Activated CD4-positive, alpha-beta T cell treated with anti-CD3 and anti-CD28 coated beads, Interleukin-10, Interleukin-2, amounts not matched to agents 100 ng/mL and 50 ng/mL, durations not matched to agents 16 hours and 8 hours (primary cell): ENCODE measurements at places on chromosomes 5 and 9.
A peak's percentile ranks its signal among the peaks of the same experiment; 100 is the strongest.

GRCh38 chr5:160315968-160316367 lies 3.6 kb upstream of the CCNJL start:
- DNase-seq, result no peak

GRCh38 chr5:123582550-123583285 lies 70.7 kb downstream of the CSNK1G3 start:
- no peak for DNase-seq

GRCh38 chr5:109953761-109954160 lies 264.0 kb downstream of the MAN2A1 start:
- no peak for DNase-seq

DNA sequence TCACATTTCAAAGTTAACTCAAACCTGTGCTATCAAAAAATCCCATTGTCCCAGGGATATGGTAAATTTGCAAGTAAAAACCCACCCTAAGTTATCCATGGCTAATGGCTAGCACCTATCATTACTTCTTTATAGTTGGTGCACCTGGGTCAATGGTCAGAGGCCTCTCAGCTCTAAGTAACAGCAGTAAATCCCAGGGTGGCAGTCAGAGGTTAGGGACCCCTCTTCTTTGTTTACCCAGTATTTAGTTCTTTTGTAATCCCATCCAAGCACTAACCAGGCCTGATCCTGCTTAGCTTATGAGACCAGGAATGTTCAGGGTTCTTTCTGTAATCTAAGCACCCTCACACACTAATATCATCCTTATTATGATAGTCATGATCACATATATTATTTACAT lies 52.1 kb upstream of the WWC1 start:
- no peak for DNase-seq

DNA sequence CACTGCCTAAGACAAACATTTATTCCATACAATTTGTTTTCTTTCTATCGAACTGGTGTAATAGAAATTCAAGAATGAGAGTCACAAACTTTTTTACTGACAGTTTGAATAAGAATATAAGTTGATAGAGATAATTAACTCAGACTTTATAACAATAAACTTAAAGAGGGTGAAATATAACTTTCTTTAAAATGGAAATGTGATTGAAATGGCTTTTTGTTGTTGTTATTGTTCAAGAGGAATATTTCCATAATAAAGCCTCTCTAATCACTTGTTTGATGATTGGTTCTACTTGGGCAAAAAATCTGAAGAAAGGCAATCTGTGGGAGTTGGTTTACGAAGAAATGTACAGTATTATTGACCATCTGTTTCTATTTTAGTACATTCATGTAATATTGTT lies 79.3 kb downstream of the ST8SIA4 start:
- no peak for DNase-seq

GRCh38 chr5:60843386-60843935 lies 608 bp downstream of the ELOVL7 start:
- DNase-seq, result peak; percentile 16

- DNase-seq, result no peak
Observed at GRCh38 chr5:31225613-31226012, 32.1 kb downstream of the CDH6 start.

DNA sequence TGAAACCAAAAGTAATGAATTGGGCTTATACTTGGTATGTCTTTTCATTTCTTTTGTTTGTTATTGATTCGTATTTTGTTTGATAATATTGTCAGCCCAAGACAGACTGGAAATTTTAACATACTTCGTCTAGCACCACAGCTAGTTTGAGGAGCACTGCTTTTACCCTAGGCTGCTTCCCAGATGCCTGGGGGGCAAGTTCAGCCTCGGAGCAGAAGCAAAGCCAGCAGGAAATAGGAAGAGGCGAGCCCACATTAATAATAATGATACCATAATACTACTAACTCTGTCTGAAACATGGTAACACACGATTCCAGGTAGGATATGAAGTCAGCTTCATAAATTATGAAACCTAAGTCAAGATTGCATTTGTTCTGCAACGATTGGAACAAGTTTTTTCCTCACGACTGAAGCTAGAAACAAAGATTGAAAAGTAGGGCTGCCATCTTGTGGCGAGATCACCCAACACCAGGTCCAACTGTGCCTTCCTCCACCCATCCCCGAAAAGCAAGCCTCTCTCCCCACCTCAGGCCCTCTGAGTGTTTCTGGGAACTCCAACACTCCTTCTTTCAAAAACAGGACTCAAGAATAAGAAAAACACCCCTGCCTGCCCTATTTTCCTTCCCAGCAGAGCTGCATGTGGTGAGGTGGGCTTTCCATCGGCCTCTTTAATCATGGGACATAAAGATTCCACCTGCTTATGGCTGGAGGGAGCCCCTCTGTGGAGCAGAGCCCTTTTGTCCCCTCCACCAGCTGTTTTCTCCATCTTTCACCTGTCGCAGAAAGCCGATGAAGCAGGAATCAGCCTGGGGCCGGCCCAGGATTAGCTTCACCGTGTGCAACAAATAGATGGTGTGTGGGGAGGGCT lies 236.4 kb downstream of the CAAP1 start:
- peak; percentile 4 for DNase-seq

DNA sequence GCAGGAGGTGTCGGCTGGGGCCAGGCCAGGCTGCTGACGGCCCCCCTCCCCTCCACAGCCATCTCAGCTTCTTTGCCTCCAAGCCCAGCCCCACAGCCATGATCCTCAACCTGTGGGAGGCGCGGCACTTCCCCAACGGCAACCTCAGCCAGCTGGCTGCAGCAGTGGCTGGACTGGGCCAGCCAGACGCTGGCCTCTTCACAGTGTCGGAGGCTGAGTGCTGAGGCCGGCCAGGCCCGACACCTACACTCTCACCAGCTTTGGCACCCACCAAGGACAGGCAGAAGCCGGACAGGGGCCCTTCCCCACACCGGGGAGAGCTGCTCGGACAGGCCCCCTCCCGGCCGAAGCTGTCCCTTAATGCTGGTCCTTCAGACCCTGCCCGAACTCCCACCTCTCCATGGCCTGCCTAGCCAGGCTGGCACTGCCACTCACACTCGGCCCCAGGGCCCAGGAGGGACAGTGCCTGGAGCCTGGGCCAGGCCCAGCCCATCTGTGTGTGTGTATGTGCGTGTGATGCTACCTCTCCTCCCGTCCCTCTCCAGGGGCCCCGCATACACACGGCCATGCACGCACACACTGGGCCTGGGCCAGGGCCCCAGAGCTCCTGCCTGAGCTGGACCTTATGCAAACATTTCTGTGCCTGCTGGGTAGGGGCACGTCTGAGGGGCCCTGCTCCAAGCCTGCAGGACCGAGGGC lies 19.3 kb downstream of the HK3 start:
- DNase-seq, result no peak

- no peak for DNase-seq
Observed at GRCh38 chr5:12910641-12911040, 1006.4 kb upstream of the CTNND2 start.

DNA sequence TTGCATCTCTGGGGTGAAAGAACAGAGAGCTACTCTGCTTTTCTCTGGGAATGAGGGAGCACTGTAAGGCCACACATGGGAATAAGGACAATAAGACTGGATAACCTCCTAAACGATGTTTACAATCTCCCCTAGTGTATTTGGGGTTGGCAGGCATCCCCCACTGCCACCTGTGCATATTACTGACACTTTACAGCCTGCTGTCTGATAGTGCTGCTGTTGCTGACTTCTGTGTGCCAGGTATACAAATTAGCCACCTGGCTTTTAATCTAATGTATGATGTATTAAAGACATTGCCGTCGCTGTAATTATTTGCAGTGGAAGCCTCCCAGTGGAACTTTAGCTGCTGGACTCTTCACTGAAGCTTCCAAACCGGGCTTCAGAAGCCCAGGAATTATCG lies 4.4 kb upstream of the SHISAL2B start:
- no peak for DNase-seq

DNA sequence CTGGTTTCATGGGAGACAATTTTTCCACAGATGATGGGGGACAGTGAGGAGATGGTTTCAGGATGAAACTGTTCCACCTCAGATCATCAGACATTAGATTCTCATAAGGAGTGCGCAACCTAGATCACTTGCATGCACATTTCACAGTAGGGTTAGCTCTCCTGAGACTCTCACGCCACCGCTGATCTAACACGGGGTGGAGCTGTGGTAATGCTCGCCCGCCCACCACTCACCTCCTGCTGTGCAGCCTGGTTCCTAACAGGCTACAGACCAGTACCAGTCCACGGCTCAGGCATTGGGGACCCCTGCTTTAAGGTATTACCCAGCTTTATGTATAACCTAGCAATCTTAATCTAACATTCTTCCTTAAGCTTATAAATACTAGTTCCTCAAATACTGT lies 35.6 kb downstream of the TTC39B start:
- no peak for DNase-seq

DNA sequence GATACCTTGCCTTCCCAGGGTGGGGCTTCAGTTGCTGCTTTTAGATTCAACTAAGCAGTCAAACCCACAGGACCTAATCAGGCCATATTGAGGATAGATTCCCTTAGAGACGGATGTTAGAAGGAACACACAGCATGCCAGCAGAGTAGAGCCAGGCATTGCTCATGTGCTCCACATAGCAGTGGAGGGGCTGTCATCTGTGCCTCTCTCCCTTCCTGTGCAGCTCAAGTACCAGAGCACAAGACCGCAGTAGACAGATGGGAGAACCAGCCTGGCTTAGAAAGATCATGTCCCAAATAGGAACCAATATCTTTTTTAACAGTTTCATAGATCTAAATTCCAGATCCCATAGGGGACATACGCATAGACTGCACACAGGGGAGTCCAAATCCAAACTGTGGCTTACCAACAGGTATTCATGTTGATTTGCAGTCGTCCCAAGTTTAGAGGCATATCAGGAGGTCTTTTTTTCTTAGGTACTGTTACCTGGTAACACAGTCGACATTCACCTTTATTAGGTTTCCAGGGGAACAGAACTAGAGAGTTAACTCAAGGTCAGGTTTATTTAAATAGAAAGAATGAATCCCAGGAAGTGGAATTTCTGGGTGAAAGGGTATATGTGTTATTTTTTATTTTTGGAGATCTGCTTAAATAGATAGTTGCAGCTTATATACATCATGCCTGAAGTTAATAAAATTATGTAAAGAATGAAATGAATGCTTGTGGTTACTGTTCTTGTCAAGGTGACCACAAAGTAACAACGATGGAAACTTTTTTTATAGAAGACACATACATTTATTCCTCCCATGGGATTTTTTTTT lies 43.5 kb upstream of the PCAT7 start:
- no peak for DNase-seq

GRCh38 chr5:69138766-69139165 lies 28.2 kb upstream of the CCNB1 start:
- no peak for DNase-seq

DNA sequence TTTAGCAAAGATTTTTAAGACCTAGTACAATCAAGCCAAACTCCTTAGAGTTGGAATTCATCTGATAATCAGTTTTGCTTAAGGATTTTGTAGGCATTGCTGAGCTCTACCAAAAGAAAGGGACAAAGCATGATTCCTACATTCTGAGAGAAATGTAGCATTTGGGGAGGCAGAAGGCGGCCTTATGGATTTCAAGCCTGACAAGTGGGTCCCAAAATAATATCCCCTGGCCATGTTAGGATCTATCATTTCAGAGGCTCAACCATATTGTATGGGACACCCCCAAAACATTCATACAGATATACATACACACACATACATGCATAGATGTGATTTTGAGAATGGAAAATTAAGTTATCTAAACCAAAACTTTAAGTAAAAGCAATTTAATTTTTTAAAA lies 257.8 kb upstream of the VLDLR start:
- DNase-seq, result no peak

- DNase-seq, result no peak
Observed at GRCh38 chr9:137772281-137772873, 105.2 kb upstream of the CACNA1B start.

- DNase-seq, result no peak
Observed at GRCh38 chr5:11857391-11857790, 46.9 kb downstream of the CTNND2 start.

GRCh38 chr5:96350678-96351077 lies 82.4 kb downstream of the PCSK1 start:
- no peak for DNase-seq

GRCh38 chr5:33997331-33997983 lies 10.4 kb downstream of the AMACR start:
- peak; percentile 65 for DNase-seq

- no peak for DNase-seq
Observed at GRCh38 chr9:120071760-120072159, 508.2 kb downstream of the CDK5RAP2 start.

DNA sequence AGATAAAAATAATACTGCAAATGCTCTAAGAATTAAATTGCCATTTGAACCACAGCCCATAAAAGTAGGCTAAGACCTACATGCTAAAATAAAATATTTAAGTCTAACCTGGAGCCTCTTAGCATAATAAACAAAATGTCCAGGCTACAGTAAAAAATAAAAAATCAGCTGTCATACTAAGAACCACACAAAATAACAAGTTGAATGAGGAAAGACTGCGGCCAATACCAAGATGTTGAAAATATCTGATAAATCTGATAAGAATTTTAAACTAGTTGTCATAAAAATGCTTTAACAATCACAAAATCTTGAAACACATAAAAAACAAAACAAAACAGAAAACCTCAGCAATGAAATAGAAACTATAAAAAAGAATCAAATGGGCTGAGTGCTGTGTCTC lies 336.9 kb upstream of the MSX2 start:
- DNase-seq, result no peak

DNA sequence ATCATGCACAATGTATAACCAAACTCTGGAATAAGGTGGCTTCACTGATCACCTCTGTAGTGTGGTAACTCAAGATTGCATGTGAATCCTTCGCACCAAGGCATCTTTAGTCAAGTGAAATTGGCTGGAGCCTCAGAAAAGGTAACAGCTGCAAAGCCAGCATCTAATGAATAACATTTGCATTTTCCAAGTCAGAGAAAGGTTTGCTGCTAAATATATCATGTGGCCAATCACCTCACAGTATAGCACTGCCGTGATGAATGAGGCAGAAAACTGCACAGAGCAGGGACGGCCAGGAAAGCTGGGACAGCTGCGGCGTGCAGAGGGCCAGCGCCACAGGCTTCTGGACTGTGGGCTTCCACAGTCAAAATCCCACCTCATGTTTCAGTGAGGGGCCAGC lies 18.5 kb downstream of the MRPS27 start:
- DNase-seq, result no peak

DNA sequence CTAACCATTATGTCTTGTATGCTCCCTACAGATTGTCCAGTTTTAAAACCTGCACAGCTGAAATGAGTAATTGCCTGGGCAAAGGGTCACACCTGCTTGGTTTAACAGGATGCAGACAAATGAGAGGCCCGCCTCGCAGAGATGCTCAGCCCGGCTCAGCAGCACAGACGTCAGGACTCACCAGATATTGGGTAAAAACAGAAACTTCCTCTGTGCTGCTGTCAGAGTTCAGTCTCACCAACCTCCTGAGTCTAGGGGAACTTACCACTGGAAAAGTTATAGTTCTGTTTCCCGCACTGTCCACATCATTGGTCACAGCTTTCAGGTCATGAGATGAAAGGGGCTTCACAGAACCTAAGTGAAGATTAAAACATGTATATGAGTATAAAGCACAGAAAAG lies 152.5 kb downstream of the ESM1 start:
- DNase-seq, result no peak

GRCh38 chr9:94665613-94666012 lies 26.3 kb upstream of the FBP1 start:
- DNase-seq, result no peak
